NCI-H1436 treated with DMSO at 0.1 percent for 48 hours (cell line): ENCODE measurements at places on chromosomes 16 and 17.

DNA sequence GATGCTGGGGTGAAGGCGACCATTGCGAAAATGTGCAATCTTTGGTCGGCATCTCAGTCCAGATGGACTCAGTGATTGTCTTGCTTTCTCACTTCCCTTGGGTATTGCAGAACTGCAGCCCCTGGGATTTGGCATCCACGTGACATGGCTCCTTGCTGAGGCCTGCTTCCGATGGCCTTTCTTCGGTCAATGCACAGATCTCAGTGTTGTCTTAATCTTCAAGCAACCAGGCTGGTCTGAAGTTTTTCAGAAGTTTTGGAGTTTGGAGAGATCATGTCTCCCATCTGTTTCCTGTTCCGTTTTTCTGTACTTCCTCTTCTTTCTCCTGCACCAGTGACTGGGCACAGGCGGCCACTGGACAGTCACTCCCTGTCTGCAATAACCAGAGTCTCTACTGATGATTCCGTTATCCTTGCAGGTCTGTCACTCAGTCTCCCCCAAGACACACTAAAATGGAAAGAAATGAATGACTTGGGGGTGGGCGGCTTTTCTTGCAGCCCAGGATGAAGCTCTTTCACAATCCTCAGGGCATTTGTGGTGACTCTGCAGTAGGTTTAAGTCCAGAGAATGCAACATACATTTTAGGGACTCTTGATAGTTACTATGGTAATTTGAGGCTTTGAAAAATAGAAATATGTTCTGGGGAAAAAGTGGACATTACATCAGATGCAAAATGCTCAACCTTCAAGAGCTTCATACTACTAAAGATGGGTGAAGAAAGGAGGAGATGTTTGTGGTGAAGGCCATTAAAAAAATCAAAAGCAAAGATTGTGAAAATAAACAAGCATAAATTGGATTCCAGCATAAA, 106.3 kb upstream of the ZFHX3 start:
- no peak for DNase-seq

GRCh38 chr16:87015021-87015420, 302.2 kb downstream of the C16orf95 start:
- DNase-seq = no peak

DNA sequence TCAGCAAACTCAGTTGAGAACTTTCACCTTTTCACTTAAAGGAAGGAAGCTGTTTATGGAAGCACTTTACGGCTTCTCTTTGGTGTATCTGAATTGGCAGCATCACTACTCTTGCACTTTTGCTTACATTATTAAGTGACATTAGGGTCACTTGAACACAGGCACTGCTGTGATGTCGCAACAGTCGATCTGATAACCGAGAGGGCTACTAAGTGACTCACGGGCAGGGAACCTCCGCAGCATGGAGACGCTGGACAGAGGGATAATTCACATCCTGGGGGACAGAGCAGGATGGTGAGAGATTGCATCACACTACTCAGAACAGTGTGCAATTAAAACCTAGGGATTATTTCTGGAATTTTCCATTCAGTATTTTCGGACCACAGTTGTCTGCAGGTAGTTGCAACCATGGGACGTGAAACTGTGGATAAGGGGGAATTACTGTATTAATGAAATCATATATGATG, 56.5 kb downstream of the DNAH2 start:
- no peak for DNase-seq

GRCh38 chr17:19264268-19264667, 27.1 kb downstream of the EPN2 start:
- no peak for DNase-seq

GRCh38 chr16:58842156-58842555, 108.0 kb upstream of the GOT2 start:
- DNase-seq = no peak

DNA sequence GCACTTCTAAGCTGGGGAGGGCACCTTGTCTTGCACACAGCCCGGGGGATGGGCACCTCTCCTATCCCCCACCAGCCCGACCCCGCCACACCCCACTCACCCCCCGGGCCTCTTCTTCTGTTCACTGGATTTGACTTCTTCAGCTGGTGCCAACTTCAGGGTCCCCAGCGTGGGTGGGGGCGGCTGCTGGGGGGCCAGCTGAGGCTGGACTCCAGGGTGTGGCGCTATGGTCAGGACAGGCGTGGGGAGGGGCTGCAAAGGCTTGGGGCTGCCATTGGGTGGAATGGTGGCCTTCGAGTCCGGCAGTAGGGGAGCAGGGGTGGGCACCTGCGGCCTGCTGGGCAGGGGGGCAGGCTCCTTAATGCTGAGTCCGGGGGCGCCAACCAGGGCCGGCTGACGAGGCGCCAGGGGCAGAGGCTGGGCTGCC, 6.1 kb downstream of the MNT start:
- DNase-seq = no peak

DNA sequence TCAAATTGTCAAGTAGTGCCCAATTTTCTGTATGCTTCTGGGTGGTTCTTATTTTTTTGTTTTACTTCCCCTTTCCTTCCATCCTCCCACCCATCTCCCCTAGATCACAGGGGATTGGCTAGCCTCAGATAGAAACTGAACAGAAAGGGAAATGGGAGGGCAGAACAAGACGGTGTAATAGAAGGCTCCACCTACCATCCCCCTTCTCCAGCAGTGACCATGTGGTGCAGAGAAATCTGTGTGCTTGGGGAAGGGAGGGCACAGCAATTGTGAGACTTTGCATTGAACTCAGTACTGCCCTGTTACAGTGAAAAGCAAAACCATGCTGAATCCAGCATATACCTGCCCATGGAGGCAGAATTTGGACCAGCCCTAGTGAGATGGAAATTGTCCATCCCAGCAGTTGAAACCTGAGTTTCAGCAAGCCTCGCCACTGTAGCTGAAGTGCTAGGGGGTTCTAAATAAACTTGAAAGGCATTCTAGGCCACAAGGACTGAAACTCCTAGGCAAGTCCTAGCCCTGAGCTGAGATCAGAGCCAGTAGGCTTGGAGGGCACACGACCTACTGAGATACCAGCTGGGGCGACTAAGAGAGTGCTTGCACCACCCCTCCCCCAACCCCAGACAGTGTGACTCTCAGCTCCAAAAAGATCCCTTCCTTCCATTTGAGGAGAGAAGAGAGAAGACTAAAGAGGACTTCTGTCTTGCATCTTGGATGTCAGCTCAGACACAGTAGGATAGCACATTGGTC, 5.2 kb downstream of the SLFN11 start:
- DNase-seq = no peak

DNA sequence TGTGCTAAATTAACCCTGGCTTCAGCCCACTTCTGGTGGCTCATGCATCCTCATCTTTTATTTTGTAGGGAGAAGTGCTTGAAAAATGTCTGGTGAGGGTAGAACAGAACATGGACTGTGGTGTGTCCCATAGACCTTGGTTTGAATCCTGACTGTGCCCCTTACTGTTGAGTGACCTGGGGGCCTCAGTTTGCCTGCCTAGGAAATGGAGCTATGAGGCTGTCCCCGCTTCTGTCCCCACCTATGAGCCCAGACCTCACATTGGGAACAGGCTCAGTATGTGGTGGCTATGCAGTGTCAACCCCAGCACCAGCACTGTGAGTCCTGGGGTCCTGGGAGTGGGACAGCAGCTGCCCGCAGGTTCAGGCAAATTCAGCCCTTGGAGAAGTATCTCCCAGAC, 186.3 kb upstream of the GSE1 start:
- no peak for DNase-seq

DNA sequence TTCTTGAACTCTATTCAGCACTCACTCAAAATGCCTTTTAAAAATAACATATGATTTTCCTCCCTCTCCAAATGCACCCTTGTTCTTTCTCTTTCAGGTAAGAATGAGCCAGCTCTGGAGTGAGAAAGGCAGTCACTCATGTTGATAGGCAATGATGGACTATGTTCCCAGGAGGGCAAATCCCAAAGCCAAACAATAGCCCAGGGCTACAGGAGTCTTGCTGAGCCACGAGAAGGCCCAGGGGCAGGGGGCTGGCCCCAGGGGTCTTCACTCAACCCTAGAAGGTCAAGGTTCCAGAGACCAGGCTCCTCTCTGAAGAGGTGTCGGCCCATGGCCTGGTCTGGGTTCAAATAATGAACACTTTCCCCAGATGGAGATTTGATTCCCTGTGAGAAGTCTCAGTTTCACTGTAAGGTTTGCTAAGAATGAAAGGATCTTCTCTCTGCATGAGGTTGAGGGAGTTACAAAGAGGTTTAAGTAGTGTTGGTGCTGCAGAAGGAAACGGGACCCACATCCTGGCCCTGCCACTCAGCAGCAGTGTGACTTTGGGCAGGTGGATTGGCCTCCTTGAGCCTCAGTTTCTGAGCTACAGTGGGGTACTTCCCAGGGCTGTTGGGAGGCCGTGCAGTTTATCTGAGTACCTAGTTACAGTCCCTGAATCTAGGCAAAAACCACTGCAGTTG, 49.0 kb downstream of the RTN4RL1 start:
- DNase-seq = no peak

DNA sequence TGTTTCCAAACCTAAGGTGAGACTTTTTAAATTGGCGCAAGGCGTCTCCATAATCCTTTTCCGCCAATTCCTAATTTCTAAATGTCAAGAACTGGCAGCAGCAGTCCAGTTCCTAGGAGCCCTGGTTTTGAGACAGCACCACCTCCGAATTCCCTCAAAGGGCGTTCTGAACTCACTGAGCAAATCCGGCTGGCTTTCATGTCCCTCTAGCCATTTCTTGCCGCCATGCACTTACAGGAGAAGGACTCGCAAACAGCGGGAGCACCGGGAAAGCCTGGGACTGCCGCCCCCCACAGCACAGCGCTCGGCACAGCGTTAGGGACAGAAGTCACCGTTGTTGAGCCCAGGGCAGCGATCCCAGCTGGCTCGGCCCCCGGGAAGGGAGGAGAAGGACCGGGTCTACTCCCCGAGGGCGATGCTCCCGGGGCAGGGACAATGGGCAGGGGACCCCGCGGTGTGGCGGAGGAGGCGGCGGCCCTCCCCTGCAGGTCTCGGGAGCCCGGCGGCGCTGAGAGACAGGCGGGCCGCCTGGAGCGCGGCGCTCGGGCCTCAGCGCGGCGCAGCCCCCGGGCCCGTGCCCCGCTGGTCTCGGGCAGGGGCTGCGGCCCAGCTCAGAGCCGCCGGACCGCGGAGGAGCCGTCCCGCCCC, 545 bp downstream of the ARHGAP17 start:
- no peak for DNase-seq

DNA sequence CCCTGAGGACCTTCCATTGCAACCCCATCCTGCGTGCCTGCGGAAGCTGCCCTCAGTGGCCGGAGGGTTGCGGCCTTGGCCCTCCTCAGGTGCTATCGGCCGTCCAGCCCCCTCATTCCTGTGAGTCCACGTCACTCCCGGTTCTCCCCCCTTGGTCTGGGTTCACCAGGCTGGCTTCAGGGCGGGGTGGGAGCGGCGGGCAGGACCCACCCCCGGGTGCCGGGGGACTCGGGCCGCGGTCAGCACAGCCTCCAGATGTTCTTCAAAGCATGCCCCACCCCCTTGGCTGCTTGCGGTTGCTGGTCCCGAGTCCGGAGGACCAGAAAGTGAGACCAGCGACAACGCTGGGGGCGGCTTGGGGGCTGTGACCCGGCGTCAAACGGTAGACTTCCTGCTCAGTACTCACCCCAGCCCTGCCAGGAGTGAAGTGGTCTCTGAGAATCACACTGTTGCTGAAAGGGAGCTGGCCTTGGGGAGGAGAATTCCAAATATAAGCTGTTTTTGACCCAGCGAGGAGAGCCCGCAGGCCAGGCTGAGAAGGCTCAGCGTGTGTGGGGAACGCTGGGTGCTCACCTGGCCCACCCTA, 4.5 kb downstream of the ZNF469 start:
- no peak for DNase-seq

DNA sequence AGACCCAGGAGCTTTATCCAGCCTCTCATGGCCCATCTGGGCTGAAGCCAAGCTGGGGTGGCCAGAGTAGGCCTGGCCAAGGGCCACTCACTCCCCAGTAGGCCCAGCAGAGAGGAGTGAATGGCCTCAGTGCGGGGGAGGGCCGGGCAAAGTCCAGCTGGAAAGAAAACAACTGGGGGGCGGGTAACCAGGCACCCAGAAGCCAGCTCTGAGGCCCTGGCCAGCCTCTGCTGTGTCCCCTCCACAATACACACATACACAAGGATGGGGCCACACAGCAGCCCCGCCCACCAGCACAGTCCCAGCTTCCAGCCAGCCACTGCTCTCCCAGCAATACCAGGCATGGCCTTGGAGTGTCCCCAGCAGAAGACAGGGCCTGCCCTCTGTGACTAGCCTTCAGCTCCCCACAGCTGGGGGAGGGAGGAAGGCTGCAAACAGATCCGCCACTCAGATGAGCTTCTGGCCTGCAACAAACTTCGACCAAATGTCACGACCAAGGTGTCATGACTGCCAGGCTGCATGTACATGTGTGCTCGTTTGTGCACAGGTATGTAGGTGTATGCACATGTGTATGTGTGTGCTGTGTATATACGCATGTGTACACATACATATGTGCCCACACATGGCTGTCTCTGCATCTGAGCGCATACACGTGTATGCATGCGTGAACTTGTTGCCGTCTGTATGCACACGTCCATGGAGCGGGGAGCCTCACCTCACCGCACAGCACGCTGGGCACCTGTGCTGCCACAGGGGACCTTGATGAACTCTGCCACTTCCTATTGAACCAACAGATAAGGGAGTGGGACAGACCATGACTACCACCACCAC, 5.0 kb downstream of the CARHSP1 start:
- no peak for DNase-seq

GRCh38 chr17:35046245-35046644, 17.3 kb downstream of the RFFL start:
- DNase-seq = no peak

DNA sequence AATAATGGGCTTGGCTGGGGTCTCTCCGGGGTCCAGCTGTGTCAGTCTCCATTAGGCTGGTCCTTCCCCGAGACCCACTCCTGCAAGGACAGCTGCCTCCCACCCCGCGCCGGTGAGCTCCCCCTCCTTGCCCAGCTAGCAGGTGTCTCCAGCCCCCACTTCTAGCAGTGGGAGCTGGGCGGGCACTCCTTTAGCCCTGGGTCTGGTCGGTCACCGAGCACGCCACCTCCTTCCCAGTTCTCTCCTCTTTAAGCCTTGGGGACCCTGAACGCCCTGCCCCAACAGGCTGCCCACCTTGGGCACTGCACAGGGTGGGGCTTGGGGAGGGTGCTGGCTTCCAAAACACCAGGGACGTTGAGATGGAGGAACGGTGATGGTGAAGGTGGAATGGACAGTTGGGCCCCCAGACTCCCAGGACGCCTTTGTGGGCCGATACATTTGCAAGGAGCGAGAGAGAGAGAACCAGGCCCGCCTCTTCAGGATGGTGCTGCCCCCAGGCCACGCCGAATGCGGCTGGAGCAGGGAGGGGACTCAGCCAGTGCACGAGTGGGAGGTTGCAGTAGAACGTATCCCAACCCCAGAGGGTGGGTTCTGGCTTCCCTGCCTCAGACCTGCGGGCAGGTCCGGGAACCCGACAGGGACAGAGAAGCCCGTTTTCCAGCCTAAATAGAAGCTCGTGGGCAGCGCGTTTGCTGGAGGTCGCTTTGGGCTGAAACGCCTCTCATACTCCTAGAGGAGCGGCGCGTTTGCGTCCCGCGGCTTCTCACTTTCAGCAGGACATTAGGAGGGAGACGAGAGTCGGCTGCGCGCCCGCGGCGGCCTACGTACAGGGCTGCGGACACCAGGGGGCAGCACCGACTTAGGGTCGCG, 10.7 kb downstream of the TBX2 start:
- DNase-seq = no peak
